ENCODE measurements at places on chromosomes 4 and X.

GRCh38 chrX:73215246-73215645 lies 595 bp upstream of the NAP1L2 start:
- no peak for DNase-seq

- no peak for DNase-seq
These were observed 115.4 kb downstream of the PTTG2 start for GRCh38 chr4:38075370-38076152.

GRCh38 chr4:169645627-169646026 lies 25.2 kb downstream of the CLCN3 start:
- no peak for DNase-seq

GRCh38 chrX:102491766-102492165 lies 20.2 kb upstream of the TCP11X2 start:
- DNase-seq: no peak

- no peak for DNase-seq
These were observed 6.0 kb downstream of the GRSF1 start for GRCh38 chr4:70833675-70834074.

- no peak for DNase-seq
These were observed 62.2 kb downstream of the NPY2R start for GRCh38 chr4:155270671-155271070.

- DNase-seq: no peak
These were observed 19.7 kb downstream of the GAB3 start for GRCh38 chrX:154731184-154731583.

DNA sequence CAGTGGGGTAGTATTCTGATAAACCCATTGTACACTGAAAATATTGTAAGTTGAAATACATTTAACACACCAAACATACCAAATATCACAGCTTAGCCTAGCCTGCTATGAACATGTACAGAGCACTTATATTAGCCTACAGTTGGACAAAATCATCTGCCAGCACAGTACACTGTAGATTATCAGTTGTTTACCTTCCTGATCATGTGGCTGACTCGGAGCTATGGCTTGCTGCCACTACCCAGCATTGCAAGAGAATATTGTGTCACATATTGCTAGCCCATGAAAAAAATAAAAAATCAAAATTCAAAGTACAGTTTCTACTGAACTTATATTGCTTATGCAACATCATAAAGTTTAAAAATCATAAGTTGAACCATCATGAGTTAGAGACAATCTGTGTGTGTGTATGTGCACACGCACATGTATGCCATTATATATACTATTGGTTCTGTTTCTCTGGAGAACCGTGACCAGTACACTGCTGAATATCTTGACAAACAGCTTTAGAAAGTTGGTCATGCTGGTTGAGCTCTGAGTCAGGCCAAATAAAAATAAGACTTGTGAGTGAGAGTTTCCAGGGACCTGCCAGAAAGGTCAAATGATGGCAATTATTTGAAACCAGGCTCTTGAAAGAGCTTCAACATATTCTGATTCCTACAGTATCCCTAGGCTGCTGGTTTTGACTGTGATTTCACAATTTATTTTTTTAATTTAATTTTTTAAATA lies 238.5 kb downstream of the PRR32 start:
- DNase-seq: no peak

DNA sequence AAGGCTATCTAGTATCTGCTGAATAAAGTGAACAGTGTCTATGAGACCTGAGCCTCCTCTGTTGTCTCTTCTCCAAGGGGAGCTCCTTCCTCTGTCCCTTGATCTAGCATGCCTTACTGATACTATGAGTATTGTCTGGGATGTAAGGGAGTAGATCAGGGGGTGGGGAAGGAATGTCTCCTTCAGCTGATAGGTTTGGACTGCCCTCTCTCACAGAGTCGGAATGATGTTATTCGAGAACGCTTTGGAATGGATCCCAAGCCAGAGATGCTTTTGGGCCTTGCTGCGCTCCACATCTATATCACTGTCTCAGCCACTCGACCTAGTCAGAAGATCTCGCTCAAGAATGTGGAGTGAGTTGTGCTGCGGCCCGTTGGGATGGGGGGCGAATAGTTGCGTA lies 68.3 kb upstream of the PRPS1 start:
- DNase-seq: no peak

- no peak for DNase-seq
These were observed 23.5 kb upstream of the CEP135 start for GRCh38 chr4:55925241-55925640.

DNA sequence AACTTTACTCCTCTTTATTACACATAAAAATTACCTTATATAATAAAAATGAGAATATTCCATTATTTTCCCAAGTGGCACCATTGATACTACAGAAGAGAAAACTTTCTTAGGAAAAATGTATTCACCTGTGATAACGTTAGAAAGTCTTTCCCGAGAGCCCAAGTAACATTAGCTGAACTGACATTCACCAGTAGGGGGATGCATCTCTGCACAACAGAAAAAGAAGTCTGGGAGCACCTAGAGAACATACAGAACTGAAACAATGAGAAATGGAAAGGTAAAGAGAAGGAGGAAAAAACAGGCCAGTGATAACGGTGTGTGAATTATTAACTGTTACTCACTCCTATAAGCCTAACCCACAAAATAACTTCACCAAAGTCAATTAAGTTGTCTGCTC lies 423.3 kb downstream of the CENPC start:
- DNase-seq: no peak

DNA sequence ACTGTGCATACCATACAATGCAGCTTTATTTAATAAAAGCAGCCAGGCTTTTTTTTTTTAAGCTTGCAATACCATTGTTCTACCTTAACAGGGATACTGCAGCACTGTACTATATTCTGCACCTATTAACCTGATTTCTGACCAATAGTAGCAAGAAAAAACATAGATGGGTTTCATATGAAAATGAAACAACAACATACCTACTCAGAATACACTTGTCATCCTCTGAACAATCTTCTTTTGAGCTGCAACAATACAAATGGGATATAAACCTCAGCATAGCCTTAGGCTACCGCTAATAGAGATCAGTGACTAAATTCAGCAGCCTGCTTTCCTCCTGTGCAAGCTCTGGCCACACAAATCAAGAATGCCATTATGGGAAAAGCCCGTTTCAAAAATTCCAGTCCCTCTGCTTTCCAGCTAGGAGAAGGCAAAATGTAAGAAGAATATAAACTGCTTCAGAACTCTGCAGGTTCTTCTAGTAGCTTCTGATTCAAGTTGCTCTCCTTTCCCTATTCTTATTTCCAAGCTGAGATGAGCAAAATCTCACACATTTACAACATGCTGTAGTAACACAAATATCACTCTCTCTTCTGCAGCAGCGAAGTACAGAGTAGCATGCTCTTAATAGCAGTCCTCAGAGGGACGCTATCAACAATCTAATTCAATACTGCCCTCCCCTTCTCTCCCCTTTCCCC lies 143.4 kb downstream of the KLHL13 start:
- DNase-seq: no peak

GRCh38 chr4:10697086-10697485 lies 12.5 kb upstream of the CLNK start:
- no peak for DNase-seq
